Cortex of kidney (tissue), 1 donor: ENCODE measurements at places on chromosomes 7 and 10.

- no peak for DNase-seq
These were observed 88.8 kb upstream of the LYZL1 start for GRCh38 chr10:29199941-29200679.

- no peak for DNase-seq
These were observed 594 bp downstream of the CNNM1 start for GRCh38 chr10:99329554-99330346.

DNA sequence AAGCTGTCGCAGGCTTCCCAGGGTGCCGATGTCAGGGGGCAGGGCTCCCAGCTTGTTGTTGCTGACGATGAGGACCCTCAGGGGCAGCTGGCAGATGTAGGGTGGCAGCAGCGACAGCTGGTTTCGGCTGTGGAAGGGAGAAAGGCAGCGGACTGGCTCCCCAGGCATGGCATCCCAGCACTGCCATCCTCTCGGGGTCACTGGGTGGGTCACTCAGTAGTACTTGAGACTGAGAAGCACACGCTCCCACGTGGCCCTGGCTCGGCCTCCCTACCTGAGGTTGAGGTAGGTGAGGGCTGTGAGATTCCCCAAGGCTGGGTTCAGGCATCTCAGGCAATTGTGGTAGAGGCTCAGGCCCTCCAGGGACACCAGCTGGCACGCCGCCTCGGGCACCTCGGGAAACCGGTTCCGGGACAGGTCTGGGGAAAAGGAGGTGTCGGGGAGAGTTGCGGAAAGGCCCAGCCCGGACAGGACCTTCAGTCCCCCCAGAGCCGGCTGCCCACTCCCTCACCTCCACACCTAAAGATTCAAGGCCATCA is 3.8 kb downstream of the LRCH4 start:
- no peak for DNase-seq

DNA sequence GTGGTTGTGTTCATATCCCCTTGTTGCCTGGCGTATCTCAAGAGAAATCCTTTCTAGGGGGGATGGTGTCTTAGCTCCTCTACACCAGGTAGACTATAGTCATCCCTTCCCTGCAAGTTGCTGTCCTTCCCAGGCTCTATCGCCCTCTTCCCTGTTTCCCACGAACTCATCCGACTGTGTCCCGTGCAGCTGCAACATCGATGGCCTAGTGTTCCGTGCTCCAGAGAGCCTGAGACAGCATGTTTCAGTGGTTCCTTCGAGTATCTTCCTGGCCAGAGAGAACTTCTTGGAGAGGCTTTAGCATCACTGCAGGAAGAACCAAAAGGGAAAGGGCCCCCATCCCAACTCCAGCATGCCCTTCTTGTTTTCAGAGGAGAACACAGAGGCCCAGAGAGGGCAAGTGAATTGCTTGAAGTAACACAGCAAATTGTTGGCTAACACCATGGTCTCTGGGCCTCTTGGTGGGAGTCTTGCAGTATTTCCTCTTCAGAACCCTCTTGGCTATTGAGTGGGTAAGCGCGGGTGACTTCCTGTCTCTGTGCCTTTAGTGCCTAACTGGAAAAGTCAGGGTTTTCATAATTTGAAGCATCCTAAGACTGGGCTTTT is 162.9 kb downstream of the RGS10 start:
- DNase-seq: no peak

DNA sequence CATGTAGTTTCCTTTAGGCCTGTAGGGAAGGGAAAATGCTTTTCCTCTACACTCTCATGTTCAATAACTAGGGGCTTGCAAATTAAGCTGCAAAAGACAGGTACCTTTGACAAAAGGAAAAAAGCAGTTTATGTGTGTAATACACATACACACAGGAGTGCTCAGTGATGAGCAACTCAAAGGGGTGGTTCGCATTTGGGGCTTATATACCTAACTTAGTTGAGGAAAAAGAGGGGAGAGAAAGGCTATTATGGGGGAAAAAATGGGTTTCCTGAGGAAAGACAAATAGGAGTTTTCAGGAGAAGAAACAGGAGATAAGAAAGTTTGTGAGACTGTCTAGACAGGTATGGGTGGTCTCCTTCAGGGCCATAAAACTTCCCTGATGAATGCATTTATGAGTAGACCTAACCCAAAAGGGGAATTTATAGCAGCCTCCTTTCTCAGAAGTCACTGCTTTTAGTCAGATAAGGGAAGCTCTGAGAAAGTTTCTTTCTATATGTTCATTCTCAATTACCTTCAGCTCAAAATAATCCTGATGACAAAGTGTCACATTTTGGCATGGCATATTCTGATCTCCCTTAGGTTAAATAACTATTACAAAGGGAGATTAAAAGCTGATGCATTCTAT is 55.2 kb upstream of the EZH2 start:
- no peak for DNase-seq

- DNase-seq: no peak
These were observed 110.5 kb downstream of the JCAD start for GRCh38 chr10:29948881-29949355.

GRCh38 chr7:141700296-141700847 is 1.6 kb downstream of the DENND11 start:
- DNase-seq: no peak

DNA sequence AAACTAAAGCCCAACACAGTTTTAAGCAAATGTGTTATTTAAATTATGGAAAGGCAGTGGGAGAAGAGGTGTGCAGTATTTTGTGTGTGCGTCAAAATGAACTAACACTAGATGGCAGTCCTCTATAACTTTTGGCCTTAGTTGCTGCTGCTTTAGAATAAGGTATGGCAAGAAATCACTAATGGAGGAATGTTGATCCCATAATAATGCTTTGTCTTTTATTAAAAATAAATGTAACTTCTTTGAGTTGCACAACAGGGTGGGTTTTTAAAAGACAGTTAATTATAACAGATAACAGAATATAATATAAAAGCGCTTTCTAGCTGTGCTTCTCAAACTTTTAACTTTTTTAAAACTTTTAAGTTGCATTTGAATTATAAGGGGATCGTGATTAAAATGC is 56.4 kb downstream of the BBS9 start:
- no peak for DNase-seq

DNA sequence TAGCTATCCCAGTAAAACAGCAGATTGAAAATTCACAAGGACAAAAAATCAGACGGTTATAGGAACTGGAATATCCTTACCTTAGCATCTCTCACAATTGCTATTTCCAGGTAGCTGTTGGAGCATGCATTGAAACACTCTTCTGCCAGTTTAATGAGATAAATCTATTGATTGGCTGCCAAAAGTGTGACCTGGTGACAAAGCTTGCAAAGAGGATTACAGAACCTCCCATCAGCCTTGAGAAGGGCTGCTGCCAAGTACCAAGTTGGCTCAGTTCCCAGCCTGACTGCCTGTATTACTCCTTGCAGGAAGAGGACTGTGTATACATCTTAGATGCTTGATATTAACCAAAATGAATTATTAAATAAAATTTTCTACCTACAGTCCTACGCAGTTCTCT is 5.1 kb downstream of the PRLHR start:
- DNase-seq: no peak

- no peak for DNase-seq
These were observed 49.0 kb upstream of the FRMD4A start for GRCh38 chr10:14379556-14380280.

DNA sequence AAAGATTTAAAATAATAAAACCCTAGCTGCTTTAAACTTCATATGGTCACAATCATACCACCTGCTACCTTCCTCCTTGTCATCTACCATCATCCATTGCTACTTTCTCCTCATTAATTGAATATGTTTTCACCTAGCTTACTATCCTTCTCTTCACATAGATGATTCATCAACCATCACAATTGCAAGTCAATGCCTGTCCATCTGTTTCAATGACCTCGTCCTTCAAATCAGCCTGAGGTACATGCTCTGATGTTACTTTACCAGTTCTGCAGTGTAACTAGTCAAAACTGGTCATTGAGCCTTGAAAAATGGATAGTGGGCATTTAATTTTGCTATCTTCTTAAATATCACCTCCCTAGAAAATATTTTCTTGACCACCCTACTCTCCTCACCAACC is 164.7 kb downstream of the SEMA3E start:
- no peak for DNase-seq

- no peak for DNase-seq
These were observed 273.1 kb downstream of the AUTS2 start for GRCh38 chr7:69871213-69871885.

- no peak for DNase-seq
These were observed 1.2 kb downstream of the RARRES2 start for GRCh38 chr7:150340024-150340749.

GRCh38 chr7:133771788-133772419 is 355.2 kb upstream of the LRGUK start:
- DNase-seq: no peak

DNA sequence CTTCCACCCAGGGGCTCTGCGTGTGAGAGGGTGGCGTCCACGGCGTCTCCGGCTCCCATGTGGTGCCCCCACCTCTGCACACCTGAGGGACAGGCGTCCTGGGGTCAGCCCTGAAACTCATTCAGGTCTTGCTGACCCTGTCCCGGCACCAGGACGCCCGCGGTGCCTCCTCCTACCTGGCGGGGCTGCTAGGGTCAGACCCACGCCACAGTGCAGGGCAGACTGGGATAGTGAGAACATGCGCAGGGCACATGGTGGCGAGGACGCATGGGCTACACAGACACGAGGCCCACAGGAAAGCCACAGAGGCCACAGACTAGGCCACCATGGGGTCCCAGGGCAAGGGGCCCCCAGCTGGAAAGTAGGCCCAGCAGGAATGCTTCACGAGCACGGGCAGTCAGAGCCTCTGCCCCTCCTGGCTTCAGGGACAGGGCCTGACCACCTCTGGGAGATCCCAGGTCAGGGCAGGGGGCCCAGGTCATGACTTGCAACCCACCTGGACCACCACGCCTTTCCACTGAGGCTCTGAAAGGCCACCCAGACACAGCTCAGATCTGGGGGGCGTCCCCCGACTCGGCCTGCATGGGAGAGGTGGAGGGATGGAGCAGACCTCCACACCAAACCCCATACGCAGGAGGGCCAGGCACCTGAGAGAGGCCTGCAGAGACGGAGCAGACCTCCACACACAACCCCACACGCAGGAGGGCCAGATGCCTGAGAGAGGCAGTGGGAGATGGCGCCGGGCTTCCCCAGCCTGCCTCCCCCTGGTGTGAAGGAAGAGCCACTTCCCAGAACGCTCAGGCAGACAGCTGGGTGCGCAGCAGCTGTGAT is 188.6 kb downstream of the ELFN1 start:
- no peak for DNase-seq

- no peak for DNase-seq
These were observed 162.0 kb upstream of the HABP2 start for GRCh38 chr10:113390896-113391295.

DNA sequence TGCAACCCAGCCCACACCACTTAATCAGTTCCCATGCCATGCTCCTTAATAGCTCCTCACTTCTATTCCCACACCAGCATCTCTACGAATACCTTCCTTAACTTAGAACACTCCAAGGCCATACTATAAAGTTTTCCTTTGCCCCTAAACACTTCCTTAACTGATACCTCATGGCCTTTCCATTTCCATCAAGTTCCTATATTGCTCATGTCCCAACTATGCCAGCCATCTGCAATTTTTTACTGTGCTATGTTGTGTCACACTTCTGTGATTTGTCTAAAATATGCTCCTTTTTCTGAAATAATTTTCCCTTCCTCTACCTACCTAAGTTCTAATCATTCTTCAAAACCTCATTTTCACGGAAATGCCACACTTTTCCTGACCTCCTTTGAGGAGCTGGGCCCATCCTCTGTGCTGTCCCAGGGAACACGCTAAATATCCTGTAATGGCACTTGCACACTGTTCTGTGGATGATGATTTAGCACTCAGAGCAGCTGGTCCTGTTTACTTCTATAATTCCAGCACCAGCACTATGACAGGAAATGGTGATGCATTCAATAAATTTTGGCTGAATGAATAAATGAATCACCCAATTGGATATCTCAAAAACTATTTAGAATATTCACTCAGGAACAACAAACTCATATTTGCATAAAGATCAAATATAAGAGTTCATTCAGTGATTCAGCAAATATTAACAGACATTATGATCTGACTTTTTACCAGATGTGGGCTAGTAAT is 266.5 kb upstream of the HGF start:
- no peak for DNase-seq
